Small intestine (tissue), 16 donors: ENCODE measurements at places on chromosomes 3 and 15. TPM values are rescaled to one million over a fixed set of nuclear protein-coding genes. Genes with fewer than 3 reads are reported as not detected.

DNA sequence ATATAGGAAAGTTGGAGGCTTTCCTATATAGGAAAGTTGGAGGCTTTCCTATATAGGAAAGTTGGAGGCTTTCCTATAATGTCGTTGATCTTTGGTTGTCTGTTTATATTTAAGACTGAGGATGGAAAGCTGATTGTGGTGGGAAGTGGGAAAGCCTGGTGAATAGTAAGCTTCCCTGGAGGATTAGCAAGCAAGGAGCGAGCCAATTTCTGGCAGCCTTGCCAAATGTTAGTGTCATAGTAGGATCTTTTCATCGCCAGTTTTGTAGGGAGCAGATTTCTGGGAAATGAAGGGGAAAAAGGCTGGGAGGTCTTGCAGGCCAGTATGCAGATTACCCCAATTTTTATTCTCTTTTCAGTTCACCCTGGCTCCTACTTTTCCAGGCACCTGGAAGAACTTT, 39.9 kb upstream of the CCNL1 start:
- DNase-seq = no peak

DNA sequence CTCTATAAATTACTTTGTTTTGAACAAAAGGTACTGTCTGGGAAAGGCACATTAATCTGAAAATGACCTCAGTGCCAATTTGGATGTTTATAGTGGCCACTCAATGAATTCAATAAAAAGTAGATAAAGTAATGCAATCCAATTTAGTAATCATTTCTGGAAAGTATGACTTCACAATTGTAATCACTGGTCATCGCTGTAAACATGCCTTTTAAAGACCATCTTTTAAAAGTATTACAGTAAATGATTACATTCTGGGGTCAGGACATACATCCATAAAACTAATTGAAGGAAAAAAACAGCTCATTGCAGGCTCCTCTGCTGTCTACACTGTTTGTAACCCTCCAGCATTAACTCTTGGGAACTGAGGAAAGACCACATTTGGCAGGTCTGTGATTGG, 43.2 kb downstream of the HRH1 start:
- DNase-seq = no peak

- no peak for DNase-seq
These were observed 11.7 kb downstream of the LRRFIP2 start for GRCh38 chr3:37162501-37163245.

GRCh38 chr3:62592408-62592807, 219.1 kb upstream of the FEZF2 start:
- no peak for DNase-seq

DNA sequence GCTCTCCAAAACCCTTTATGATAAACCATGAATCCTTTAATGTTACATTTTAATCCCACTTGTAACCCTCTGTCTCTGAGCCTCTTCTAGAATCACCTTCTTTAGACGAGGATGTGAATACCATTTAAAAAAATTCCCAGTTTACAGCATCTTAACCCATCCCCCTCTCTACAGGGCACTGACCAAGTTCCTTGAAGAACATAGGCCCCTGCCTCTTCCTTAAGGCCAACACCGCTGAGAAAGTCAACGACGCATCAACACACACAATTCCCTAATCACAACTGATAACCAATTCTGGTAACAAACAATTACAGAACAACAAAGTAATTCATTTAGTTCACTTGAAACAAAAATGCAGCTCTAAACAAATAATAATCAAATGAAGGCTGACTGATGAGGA, 130.3 kb downstream of the DLG1 start:
- DNase-seq = no peak

Gene FOXP1
- polyA plus RNA-seq = 4.9 TPM

Gene SCG5
- polyA plus RNA-seq = 8.5 TPM
